Inflammatory macrophage treated with lipopolysaccharide for 4 hours (primary cell): ENCODE measurements at places on chromosomes 3 and 15.

DNA sequence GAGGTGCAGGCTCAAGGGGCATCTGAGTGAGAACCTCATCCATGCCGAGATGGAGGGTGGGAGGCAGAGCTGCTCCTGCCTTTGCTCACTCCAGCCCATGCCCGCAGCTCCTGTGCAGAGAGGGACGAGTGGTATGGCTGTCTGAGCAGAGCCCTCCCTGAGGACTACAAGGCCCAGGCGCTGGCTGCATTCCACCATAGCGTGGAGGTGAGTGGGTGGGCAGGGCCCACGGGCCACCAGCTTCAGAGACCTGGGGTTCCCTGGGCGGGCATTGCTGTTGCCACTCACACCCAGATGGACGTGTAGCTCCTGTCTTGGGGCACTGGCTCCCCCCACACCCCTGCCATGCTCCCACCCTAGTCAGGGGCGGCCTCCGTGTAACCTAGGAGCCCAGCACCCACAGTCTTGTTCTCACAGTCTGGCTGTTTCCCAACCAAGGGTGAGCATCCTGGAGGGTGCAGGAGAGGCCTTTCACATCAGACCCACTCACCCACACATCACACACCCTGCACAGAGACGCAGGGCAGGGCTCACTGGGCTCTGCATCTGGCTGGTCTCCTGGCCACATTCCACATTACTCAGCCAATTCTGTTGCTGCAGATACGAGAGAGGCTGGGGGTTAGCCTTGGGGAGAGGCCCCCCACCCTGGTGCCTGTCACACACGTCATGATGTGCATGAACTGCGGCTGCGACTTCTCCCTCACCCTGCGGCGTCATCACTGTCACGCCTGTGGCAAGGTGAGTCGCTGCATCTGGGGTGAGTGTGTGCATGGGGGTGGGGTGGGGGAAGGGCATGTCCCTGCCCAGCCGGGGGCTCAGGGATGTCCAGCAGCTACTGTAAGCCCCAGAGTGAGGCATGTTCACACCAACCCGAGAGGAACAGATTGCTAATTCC lies 25.3 kb upstream of the NR2C2 start:
- DNase-seq: no peak

DNA sequence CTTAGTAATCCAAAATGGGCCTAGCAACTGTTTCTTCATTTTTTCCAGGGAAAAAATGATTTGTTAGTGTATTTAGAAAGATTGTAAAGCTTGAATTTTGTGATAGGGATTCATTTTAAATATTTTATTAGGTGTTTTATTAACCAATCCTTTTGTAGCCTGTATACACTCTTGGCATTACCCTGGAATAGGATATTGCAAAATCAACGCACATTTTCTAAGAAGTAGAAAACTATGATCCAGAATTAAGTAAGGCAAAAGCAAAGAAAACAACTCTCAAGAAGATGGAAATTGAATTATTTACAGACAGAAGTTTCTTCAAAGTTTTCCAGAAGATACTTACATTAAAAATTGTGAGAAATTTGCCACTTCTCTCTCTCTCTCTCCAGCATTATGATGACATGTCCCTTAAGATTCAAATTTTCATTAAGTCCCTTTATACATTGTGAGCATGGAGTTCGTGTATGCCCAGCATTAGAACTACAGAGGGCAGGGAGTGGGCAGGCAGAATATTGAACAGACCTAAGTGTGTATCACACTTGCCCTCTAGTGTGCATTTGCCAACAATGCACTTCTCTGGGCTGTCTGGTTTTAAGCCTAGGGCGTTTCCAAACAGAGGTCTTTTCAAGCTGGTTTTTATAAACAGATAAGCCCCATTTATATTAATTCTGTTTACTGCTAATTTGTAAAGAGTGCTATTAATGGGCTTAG lies 28.5 kb upstream of the CMSS1 start:
- peak; percentile 5 for DNase-seq

GRCh38 chr3:61631108-61631769 lies 69.9 kb downstream of the PTPRG start:
- no peak for DNase-seq

GRCh38 chr3:119301662-119302061 lies 7.5 kb downstream of the ARHGAP31 start:
- DNase-seq: peak; percentile 83

- DNase-seq: peak; percentile 89
Observed at GRCh38 chr3:23567917-23568316, 237.8 kb upstream of the UBE2E1 start.

GRCh38 chr15:79967298-79968182 lies 3.5 kb downstream of the BCL2A1 start:
- DNase-seq: peak; percentile 55
